Immature natural killer cell (primary cell): ENCODE measurements at places on chromosomes 1 and 21.
A peak's percentile ranks its signal among the peaks of the same experiment; 100 is the strongest.

- peak overlapping the region; percentile 79 for H3K27ac ChIP-seq
- DNase-seq = no peak
- peak overlapping the region; percentile 79 for H3K4me3 ChIP-seq
- peaks cover 40% of the 10 kb centered on the region for H3K4me1 ChIP-seq
- H3K36me3 ChIP-seq = no peaks in the 10 kb centered on the region
- peaks cover 3% of the 10 kb centered on the region for H3K27me3 ChIP-seq
These were observed 59.9 kb downstream of the MAN1C1 start for GRCh38 chr1:25676488-25676887.

GRCh38 chr1:112542206-112542973 is 33.6 kb downstream of the WNT2B start:
- no peaks in the 10 kb centered on the region for H3K4me1 ChIP-seq
- DNase-seq = no peak
- no peak overlapping the region for H3K27ac ChIP-seq

DNA sequence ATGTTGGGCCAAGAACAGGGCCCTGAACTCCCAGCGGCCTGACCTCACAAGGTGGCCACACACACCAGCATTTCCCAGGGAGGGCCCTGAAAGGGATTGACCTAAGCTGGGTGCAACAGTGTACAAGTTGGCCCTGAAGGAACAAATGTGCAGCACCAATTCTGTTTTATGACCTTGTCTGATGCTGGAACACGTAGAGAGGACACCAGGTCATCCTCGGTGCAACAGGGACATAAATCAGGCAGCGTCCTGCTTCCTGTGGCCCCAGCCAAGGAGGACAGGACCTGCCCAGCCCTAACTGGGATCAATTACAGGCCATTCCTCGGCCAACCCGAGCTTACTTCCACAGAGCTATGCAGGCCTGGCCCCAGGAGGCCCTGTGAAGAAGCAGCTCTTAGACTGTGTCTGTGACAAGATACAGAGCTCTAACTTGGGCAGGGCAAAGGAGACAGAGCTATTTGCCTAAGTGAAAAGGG is 12.8 kb upstream of the PHC2 start:
- no peak for DNase-seq
- peaks cover 6% of the 10 kb centered on the region for H3K27me3 ChIP-seq
- no peaks in the 10 kb centered on the region for H3K36me3 ChIP-seq
- H3K27ac ChIP-seq = no peak overlapping the region

DNA sequence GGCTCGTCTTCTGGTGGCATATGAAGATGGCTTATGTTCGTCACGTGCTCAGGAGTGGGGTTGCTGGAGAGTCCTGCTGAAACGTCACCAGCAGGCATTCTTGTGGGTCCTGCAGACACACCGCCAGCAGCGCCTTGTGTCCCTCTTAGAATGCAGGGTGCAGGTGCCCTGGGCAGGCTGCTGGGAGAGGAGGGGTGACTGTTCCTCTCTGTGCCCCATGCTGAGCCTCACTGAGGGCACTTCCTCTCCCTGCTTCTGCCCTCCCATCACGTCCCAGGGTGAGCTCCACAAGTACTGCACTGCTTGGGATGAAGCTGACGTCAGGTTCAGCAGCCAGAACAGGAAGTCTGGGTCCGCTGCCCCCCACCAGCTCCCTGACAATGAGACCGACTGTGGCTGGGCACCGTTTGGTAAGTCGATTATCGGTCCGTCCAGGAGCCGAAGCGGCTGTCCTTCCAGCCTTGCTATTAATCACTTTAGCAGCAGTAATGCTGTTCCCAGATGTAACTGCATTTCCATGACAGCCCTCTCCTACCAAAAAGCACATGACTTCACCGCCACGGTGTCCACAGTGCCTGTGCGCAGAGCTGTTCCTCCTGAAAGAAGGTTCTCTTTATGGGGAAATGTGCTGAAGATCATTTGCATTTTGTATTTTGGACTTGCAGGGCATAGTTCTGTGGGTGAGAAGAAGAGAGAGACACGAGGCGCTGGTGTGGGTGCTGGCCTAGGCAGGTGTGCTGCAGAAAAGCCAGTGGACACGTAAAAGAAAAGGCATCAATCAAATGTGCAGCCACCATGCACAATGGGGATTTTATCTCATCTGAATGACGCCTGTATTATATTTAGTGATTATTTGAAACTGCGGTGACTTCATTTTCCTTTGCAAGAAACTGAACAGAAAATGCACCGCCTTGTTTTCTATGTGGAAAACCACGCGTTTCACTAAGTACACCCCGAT is 21.0 kb downstream of the SLC37A1 start:
- no peak overlapping the region for H3K27ac ChIP-seq
- H3K4me1 ChIP-seq = peaks cover 3% of the 10 kb centered on the region
- no peak overlapping the region for H3K4me3 ChIP-seq
- DNase-seq = no peak

DNA sequence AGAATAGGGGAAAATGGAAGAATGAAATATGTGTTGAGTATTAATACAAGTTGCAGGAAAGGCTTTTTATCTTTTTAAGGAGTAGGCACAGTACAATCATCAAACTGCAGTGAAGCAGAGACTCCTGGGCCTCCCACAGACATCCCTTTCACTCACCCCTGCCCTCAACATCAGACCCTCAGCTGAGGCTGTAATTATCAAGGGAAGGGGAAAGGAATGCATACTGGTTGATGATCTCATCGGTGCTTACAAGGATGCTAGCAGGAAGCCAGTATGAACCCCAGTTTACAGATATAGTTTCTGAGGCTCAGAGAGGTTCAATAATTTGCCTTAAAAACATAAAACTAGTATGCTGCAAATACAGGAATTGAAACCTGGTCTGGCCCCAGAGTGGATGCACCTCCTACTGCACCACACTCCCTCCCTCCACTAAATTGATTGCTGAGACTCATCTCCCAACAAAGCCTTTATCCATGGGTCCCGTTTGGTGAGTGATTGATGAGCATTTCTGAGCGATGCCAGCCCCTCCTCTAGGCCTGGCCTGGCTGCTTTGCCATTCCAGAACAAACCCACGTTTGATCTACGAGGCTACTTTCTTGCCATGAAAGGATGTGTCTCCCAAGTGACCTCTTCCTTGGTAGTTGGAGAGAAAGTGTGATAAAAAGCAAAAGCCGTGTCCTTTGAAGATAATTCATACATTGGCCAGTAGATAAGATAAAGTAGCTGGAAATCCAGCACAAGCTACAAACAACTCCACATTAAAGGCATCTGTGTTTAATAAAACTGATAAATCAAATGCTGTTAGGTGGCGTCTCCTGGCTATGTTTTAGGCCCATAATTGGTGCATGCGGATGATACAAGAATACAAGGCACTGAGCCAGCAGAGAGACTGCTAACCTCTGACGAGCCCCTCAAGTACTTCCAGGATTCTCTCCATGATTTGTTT is 233.9 kb upstream of the CAMK1G start:
- no peak overlapping the region for H3K4me3 ChIP-seq
- no peak overlapping the region for H3K27ac ChIP-seq
- H3K27me3 ChIP-seq = no peaks in the 10 kb centered on the region
- no peaks in the 10 kb centered on the region for H3K36me3 ChIP-seq
- no peaks in the 10 kb centered on the region for H3K4me1 ChIP-seq

GRCh38 chr1:14524826-14525636 is 73.5 kb upstream of the KAZN start:
- no peak for DNase-seq
- no peak overlapping the region for H3K27ac ChIP-seq
- no peaks in the 10 kb centered on the region for H3K4me1 ChIP-seq
- H3K27me3 ChIP-seq = peaks cover 5% of the 10 kb centered on the region

GRCh38 chr1:112388436-112388835 is 7.6 kb upstream of the CTTNBP2NL start:
- no peak for DNase-seq
- H3K4me1 ChIP-seq = peaks cover 7% of the 10 kb centered on the region
- H3K4me3 ChIP-seq = no peak overlapping the region
- H3K27ac ChIP-seq = no peak overlapping the region
- H3K27me3 ChIP-seq = peaks cover 21% of the 10 kb centered on the region

- H3K27me3 ChIP-seq = no peaks in the 10 kb centered on the region
- no peak overlapping the region for H3K27ac ChIP-seq
- no peaks in the 10 kb centered on the region for H3K4me1 ChIP-seq
- no peak overlapping the region for H3K4me3 ChIP-seq
- no peaks in the 10 kb centered on the region for H3K36me3 ChIP-seq
These were observed 10.5 kb upstream of the RNPC3 start for GRCh38 chr1:103514920-103515503.

DNA sequence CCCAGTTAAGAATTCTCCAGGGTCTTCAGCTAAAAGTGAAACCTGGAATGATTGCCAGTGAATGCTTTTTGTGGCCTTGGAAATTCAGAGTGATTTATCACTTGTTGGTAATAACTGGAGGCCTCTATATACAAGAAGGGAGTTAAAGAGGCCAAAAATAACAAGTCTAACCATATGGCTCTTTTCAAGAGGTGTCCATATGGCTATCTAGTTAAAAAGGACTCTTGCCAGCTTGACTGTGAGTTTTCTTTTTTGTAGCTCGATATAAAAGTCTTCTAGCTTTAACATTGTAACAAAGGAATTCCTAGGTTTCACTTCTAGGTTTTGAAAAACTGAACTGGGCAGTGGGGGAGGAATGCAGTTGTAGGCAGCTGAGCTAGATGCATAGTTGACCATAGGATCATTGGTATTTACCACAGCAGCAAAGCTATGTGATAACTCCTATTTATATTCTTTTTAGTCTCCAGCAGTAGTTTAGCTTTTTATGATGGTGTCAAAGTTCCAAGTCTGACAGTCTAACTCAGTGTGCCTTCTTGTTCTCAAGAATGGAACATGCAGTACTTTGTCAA is 44.4 kb downstream of the CACHD1 start:
- H3K36me3 ChIP-seq = no peaks in the 10 kb centered on the region
- no peaks in the 10 kb centered on the region for H3K4me1 ChIP-seq
- H3K4me3 ChIP-seq = no peak overlapping the region

GRCh38 chr1:232529747-232530146 is 100.2 kb downstream of the SIPA1L2 start:
- DNase-seq = no peak
- peaks cover 4% of the 10 kb centered on the region for H3K36me3 ChIP-seq
- peaks cover 33% of the 10 kb centered on the region for H3K4me1 ChIP-seq
- peaks cover 18% of the 10 kb centered on the region for H3K27me3 ChIP-seq
- H3K4me3 ChIP-seq = no peak overlapping the region

DNA sequence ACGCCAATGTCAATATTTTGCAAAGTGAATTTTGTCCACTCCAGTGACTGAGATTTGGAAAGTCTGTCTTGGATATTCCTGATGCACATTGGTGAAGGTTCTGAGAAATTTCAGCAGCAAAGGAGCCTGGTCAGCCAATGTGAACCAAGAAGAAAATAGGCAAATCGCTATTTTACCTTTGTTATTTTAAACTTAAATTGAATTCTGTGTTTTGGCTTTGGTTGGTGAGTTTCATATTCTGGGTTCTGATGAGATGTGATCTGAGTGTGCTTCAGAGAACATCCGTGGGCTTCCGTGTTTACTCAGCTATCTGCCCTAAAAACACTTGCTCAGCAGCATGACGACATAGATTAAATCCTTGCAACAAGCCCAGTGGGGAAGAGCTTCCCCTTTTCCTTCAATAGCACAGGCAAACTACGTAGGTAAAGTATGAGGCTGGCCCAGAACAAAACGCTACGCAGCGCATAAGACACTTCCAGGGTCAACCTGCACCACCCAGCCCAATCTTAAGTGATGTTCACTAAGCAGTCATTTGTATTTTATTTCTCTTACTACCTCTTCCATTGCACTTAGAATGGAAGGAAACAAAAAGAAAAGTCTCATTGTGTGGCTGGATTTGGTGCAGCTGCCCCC is 176.4 kb upstream of the KAZN start:
- DNase-seq = no peak
- H3K4me3 ChIP-seq = no peak overlapping the region
- H3K27ac ChIP-seq = no peak overlapping the region
- no peaks in the 10 kb centered on the region for H3K36me3 ChIP-seq
- no peaks in the 10 kb centered on the region for H3K4me1 ChIP-seq

DNA sequence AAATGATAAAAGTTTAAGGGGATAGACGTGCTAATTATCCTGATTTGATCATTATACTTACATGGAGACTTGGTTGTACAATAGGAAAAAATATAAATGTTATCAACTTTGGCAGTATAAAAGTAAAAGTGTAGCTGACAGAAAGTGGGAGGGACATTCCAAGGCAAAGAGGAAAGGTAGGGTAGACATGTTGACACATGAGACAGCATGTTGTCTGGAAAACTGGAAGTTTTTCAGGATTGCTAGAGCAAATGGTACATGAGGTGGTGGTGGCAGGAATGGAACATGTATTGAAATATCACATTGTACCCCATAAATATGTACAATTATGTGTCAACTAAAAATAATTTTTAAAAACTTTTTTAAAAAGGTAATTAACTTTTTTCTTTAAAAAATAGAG is 13.2 kb downstream of the DIPK1A start:
- H3K27ac ChIP-seq = no peak overlapping the region
- no peak for DNase-seq
- H3K4me3 ChIP-seq = no peak overlapping the region
- H3K27me3 ChIP-seq = peaks cover 2% of the 10 kb centered on the region

DNA sequence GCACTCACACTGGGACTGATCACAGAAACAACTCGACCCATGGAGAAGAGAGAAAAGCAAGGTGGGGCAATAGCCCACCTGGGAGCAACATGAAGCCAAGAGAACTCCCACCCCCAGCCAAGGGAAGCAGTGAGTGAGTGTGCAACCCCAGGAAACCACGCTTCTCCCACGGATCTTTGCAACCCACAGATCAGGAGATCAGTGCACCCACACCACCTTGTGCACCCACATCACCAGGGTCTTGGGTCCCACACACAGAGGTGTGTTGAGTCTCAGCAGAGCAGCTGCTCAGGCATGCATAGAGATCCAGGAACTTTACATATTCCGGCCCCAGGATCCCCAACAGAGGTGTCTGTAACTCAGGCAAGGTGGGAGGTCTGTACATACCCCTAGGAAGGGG is 17.2 kb upstream of the PRDX6 start:
- peak overlapping the region; percentile 20 for H3K27ac ChIP-seq
- DNase-seq = no peak
- H3K4me1 ChIP-seq = peaks cover 52% of the 10 kb centered on the region

GRCh38 chr21:44423312-44423821 is 31.9 kb upstream of the LRRC3 start:
- peaks cover 4% of the 10 kb centered on the region for H3K27me3 ChIP-seq
- no peaks in the 10 kb centered on the region for H3K4me1 ChIP-seq
- no peak overlapping the region for H3K27ac ChIP-seq
- H3K4me3 ChIP-seq = no peak overlapping the region

DNA sequence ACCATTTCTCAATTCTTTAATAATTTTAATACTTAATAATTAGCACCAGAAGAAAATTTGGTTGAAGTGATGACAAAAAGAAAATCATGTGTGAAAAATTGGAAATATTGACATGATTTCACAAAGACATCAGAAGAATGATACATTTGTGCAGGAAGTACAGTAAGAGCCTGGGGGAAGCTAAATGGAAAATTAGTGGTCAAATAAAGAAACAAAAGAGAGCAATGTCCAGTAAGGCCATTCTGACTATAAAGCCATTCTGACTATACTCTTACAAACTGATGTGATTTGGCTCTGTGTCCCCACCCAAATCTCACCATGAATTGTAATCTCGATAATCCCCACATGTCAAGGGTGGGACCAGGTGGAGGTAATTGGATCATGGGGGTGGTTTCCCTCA is 48.6 kb upstream of the KCNE1 start:
- DNase-seq = no peak
- H3K4me1 ChIP-seq = peaks cover 6% of the 10 kb centered on the region
- H3K36me3 ChIP-seq = no peaks in the 10 kb centered on the region
- H3K27me3 ChIP-seq = peaks cover 2% of the 10 kb centered on the region
- no peak overlapping the region for H3K27ac ChIP-seq
- no peak overlapping the region for H3K4me3 ChIP-seq
